DND-41 (cell line): ENCODE measurements at places on chromosomes 11 and 22.
A peak's percentile ranks its signal among the peaks of the same experiment; 100 is the strongest.

- H3K4me1 ChIP-seq, result no peaks in the 10 kb centered on the region
- peaks cover 5% of the 10 kb centered on the region for H3K27me3 ChIP-seq
- no peak overlapping the region for H3K4me3 ChIP-seq
- DNase-seq, result no peak
Observed at GRCh38 chr11:102111011-102111786, 952 bp downstream of the YAP1 start.

GRCh38 chr11:33021501-33021900, 5.8 kb downstream of the DEPDC7 start:
- H3K27ac ChIP-seq, result no peak overlapping the region
- H3K4me1 ChIP-seq, result no peaks in the 10 kb centered on the region
- no peaks in the 10 kb centered on the region for H3K36me3 ChIP-seq
- H3K27me3 ChIP-seq, result no peaks in the 10 kb centered on the region
- DNase-seq, result no peak
- no peak overlapping the region for H3K4me3 ChIP-seq

GRCh38 chr11:35146074-35146521, 7.1 kb downstream of the CD44 start:
- DNase-seq, result no peak
- no peak overlapping the region for H3K27ac ChIP-seq
- H3K36me3 ChIP-seq, result peaks cover 15% of the 10 kb centered on the region
- no peak overlapping the region for H3K4me3 ChIP-seq
- peaks cover 46% of the 10 kb centered on the region for H3K4me1 ChIP-seq

DNA sequence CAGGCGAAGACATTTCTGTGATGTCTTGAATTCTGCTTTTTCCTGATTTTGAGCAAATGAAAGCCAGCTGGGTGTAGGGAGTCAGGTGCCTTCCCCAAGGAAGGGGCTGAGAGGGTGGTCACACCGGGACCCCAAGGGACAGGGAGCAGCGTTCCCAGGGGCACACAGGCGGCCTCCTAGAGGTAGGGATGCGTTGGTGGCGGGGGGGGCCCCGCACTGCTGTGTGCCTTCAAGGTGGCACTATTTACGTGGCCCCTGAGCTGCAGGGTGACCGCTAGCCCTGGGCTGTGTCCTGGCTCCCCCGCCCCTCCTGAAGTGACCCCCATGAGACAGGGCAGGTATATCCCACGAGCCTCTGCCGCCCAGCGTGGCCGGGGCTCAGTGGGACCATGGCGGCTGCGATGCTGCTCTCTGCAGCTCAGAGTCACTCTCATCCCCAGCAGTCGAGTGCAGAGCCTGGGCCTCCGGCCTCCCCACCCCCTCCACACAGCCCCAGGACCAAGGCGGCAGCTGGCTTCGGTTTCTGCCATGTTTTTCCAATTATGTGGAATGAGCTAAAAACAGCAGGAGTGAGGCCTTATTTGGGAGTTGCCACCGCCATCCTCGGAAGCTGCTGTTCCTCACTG, 60.9 kb downstream of the LRP5 start:
- no peak overlapping the region for H3K27ac ChIP-seq
- no peak for DNase-seq
- no peaks in the 10 kb centered on the region for H3K4me1 ChIP-seq
- H3K36me3 ChIP-seq, result peaks cover 12% of the 10 kb centered on the region

DNA sequence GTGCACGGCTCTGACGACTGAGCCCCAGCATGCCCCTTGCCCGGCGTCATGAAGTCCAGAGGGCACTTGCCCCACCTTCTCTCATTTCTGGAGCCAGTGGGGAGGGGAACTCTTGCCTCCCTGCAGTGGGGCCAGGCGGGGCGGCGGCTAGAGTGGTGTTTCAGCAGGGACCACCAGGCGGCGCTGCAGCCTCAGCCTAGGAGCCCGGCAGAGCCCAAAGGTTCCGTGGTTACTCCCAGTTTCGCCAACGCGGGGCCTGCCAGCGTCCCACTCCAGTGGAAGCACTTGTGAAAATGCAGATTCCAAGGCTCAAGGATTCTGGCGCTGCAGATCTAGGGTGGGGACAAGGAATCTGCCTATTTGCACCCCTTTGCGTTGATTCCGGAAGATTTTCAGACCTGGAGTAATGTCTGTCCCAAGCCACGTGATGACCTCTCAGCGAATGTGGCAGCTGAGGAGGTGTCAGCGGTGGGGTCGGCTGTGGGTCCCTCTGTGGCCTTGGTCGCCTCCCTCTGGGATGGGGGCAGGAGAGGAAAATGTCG, 55.7 kb downstream of the CD82 start:
- H3K27me3 ChIP-seq, result no peaks in the 10 kb centered on the region
- no peak overlapping the region for H3K4me3 ChIP-seq
- no peak overlapping the region for H3K27ac ChIP-seq

DNA sequence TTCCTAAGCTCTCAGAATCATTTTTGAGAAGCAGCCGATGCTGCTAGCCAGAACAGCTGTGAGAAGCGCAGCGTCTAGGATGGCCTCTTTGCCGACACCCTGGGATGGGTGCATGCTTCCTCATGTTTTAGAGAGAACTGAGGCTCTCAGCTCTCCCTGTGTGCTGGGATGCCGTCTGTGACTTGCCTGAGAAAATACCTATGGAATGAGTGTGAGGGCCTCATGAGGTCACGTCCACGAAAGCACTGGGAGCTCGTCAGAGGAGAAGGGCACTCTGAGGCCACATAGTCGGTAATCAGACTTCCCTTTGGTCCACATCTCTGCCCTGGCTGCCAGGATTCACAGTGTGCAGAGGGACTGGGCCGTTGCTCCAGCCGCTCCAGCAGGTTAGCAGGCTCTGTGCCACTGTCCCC, 54.7 kb downstream of the MICAL3 start:
- no peak for DNase-seq
- H3K27me3 ChIP-seq, result no peaks in the 10 kb centered on the region
- H3K4me3 ChIP-seq, result no peak overlapping the region
- H3K4me1 ChIP-seq, result no peaks in the 10 kb centered on the region

DNA sequence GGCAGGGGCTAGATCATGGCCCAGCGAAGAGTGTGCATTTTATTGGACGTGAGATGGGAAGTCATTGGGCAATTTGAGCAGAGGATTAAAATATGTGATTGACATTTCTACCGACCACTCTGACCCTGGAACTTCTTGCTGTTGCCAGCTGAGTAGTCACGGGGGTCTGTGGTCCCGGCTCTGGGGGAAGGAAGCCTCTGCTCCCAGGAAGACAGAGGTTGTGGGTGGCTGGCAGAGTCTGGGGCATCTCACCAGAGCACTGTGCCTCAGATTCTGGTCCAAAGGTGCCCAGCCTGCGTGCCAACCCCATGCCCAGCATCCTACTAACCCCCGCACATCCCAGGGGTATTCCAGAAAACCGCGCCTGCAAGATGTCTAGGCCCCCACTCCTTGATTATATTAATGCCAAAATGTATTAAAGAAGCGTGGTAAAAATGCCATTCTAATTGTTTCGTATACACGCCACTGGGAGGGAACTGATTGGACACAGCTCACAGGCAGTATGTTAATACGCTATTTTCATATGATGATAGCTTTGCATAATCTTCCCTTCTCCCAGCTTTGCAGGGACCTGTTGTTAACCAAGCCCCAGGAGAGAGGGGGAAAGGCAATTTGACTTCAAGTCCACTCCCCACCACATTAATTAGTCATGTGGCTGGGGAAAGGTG, 25.3 kb upstream of the LMO1 start:
- H3K4me3 ChIP-seq, result no peak overlapping the region
- no peak overlapping the region for H3K27ac ChIP-seq
- peaks cover 2% of the 10 kb centered on the region for H3K27me3 ChIP-seq
- H3K36me3 ChIP-seq, result no peaks in the 10 kb centered on the region
- DNase-seq, result no peak

DNA sequence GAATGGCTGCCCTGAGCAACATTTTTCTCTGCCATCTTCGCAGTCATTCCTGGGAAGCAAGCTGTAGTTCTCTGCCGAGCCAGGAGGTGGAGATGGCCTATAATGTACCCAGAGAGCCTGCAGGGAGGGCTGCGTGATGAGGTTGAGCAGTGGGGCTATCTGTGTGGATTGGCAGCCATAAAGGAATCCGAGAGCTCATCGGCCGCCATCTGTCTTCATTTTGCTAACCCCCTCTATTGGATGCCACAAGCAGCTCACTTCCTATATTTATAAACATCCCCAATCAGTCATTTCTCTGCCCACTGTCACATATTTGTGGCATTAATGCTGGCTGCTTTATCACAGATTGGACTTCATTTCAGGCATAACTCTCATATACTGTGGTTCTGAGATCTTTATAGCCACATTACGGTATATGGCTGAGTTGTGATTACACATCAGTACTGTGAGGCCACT, 209.5 kb downstream of the NTM start:
- peaks cover 7% of the 10 kb centered on the region for H3K27me3 ChIP-seq
- no peak overlapping the region for H3K4me3 ChIP-seq
- H3K27ac ChIP-seq, result no peak overlapping the region

DNA sequence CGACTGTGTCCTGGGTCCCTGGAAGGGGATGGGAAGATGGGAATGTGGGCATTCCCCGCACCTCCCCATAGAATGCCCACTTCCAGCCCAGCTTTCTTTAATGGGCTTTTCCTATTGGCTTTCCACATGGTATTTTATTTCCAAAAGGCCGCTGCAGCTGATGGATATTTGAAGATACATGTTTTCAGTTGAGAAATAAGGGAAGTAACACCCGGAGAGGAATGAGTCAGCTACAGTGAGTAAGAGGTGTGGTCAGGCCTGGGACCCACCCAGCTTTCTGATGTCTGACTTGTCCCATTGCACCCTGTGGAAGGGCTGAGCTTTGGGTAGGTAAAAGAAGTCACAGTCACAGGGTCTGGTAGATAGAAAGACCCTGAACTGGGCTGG, 476.9 kb downstream of the MIAT start:
- H3K36me3 ChIP-seq, result no peaks in the 10 kb centered on the region
- peaks cover 2% of the 10 kb centered on the region for H3K27me3 ChIP-seq
- H3K4me1 ChIP-seq, result no peaks in the 10 kb centered on the region

GRCh38 chr11:130001461-130002351, 929 bp downstream of the PRDM10 start:
- peak overlapping the region; percentile 76 for H3K4me3 ChIP-seq
- peak overlapping the region; percentile 87 for H3K27ac ChIP-seq
- no peaks in the 10 kb centered on the region for H3K27me3 ChIP-seq

- H3K27me3 ChIP-seq, result no peaks in the 10 kb centered on the region
- peaks cover 14% of the 10 kb centered on the region for H3K4me1 ChIP-seq
Observed at GRCh38 chr11:72084965-72085364, 4.3 kb downstream of the LRRC51 start.

GRCh38 chr11:64203421-64204079, 3.0 kb upstream of the FERMT3 start:
- H3K27me3 ChIP-seq, result no peaks in the 10 kb centered on the region
- peaks cover 43% of the 10 kb centered on the region for H3K4me1 ChIP-seq
- DNase-seq, result no peak
- peaks cover 77% of the 10 kb centered on the region for H3K36me3 ChIP-seq

- H3K4me3 ChIP-seq, result no peak overlapping the region
- H3K36me3 ChIP-seq, result no peaks in the 10 kb centered on the region
- no peak for DNase-seq
- no peaks in the 10 kb centered on the region for H3K27me3 ChIP-seq
Observed at GRCh38 chr11:111421251-111421650, 42.2 kb upstream of the POU2AF1 start.

DNA sequence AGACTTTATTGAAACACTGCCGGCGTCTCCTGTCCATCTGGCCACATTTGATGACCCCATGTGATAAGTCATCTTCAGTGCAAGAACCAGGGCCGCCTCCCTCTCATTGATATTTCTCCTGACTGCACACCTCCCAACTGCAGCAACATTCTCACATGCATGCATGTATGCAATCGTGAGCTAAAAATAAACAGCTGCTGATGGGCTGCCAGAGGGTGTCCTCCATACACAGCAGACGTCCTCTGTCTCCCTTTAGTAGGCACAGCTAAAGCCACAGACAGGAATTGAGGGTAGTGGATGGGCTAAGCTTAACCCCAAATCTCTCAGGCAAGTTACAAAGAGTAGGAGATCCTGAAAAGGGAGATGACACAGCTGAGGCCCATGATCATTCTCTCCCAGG, 106.7 kb upstream of the HSD17B12 start:
- DNase-seq, result no peak
- no peak overlapping the region for H3K27ac ChIP-seq
- H3K4me1 ChIP-seq, result no peaks in the 10 kb centered on the region
- no peak overlapping the region for H3K4me3 ChIP-seq

GRCh38 chr22:21014726-21015465, at the start of gene P2RX6:
Gene P2RX6, plus strand, starts transcription at chr22:21015165. Its CDS starts 10 bp downstream, at chr22:21015175.
- no peak within 1 kb of the TSS for H3K4me3 ChIP-seq
- peaks cover 9% of the 10 kb centered on the region for H3K27me3 ChIP-seq
- H3K4me1 ChIP-seq, result peaks cover 15% of the 10 kb centered on the region

GRCh38 chr22:42078469-42079318, 806 bp upstream of the SMDT1 start:
- peak overlapping the region; percentile 86 for H3K27ac ChIP-seq
- no peaks in the 10 kb centered on the region for H3K27me3 ChIP-seq
- no peak for DNase-seq
- peak overlapping the region; percentile 86 for H3K4me3 ChIP-seq
- peaks cover 30% of the 10 kb centered on the region for H3K4me1 ChIP-seq
- peaks cover 23% of the 10 kb centered on the region; the same call in 1 of the 2 replicates for H3K36me3 ChIP-seq

GRCh38 chr22:27273853-27274252, 527.7 kb downstream of the MN1 start:
- DNase-seq, result no peak
- H3K4me3 ChIP-seq, result no peak overlapping the region
- no peaks in the 10 kb centered on the region for H3K36me3 ChIP-seq
- no peak overlapping the region for H3K27ac ChIP-seq

DNA sequence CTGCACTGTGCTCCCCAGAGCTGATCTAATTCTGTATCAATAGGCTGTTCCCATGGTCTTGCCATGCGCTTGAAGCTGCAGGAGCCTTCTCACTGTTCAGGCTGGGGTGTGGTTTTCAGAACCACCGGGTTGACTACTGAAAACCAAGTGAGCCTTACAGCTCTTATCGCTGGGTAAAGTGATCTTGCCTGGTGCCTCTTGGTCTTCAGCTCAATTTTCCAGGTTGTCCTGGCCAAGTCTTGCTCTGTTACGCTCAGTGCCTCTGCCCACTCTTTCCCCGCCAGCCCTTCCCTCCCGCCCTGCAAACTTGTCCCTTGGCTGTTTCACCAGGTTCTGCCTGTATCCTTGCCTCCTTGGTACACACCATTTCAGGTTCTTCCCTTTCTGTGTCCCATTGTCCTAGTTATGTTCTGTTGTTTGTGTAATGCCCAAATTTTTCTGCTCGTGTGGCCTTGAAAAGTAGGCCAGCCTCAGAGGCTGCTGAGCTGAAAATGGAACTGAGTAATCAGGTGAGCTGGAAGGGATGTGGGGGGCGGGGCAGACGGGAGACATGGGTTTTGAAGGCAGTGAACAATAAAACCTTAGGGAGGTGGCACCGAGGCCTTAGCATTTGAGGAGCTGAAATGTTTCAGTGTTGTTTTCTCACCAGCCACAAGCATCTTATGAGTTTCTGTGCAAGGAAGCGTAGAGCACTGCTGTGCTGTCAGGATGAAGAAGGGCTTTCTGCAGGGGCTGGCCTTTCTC, 11.2 kb downstream of the PEX26 start:
- no peaks in the 10 kb centered on the region for H3K27me3 ChIP-seq
- no peak for DNase-seq
- peaks cover 74% of the 10 kb centered on the region for H3K36me3 ChIP-seq
- H3K4me3 ChIP-seq, result no peak overlapping the region

GRCh38 chr22:40603088-40603605, 33.4 kb downstream of the MRTFA start:
- no peak for DNase-seq
- H3K27me3 ChIP-seq, result no peaks in the 10 kb centered on the region
- no peaks in the 10 kb centered on the region for H3K36me3 ChIP-seq
- peaks cover 5% of the 10 kb centered on the region; the same call in 1 of the 2 replicates for H3K4me1 ChIP-seq

GRCh38 chr11:67302571-67303131, 679 bp upstream of the SSH3 start:
- H3K36me3 ChIP-seq, result peaks cover 51% of the 10 kb centered on the region
- H3K4me1 ChIP-seq, result no peaks in the 10 kb centered on the region
- no peaks in the 10 kb centered on the region for H3K27me3 ChIP-seq
- H3K27ac ChIP-seq, result no peak overlapping the region
- no peak for DNase-seq
